Adrenal gland (tissue), 19 donors: ENCODE measurements at places on chromosomes 5 and 9. TPM values are rescaled to one million over a fixed set of nuclear protein-coding genes. Genes with fewer than 3 reads are reported as not detected.

DNA sequence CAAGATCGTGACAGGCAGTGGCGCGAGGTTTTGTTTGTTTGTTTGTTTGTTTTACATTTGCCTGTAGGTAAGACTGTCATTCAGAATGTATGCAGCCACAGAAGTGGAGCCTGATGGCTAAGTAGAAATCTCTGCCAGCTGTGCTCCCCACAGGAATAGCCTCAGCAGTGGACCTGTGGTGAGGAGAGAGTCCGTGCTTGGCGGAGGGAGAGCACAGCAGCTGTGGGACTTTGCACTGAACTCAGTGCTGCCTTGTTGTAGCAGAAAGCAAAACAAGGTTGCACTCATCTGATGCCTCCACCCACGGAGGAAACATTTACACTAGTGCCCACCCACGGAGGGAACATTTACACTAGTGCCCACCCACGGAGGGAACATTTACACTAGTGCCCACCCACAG is 4.4 kb upstream of the ZNF782 start:
- H3K27ac ChIP-seq: no peak overlapping the region
- peaks cover 10% of the 10 kb centered on the region for H3K4me1 ChIP-seq
- no peaks in the 10 kb centered on the region for H3K27me3 ChIP-seq
- no peak for DNase-seq
- H3K4me3 ChIP-seq: no peak overlapping the region

DNA sequence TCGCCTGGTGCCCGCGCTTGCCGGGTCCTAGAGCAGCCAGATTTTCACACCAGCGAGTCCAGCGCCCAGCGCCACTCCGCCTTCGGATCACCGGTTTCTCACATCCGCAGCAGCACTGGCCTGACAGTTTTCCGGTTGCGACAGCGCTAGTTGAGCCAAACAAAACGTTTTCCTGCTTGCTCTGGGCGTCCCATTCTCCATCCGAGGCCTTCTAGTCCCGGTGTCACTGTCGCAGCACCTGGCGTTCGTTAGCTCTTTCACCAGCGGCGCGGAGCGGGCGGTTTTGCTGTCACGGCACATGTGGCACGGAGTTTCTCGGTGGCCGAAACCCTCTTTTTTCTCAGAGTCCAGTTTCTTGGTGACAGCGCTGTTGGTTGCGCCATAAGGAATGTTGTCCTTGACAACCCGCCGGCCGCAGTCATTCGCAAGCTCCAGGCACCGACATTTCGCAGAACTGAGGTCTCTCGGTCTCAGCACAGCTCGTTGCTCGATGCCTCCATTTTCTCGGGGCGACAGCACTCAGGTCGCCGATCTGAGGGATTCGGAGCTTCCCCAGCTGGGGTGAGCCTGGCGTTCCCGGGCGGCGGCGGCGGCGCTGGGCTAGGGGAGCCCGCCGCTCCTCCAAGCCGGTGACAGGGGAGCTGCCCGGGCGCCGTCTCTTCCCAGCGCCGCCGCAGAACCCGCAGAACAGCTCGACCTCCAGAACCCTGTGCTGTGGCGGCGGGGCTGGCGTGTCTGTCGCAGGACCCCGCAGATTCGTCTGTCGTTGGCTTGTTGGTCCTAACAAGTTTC is 47.8 kb downstream of the ANXA2R start:
- peak overlapping the region; percentile 92 for H3K27ac ChIP-seq
- peak overlapping the region; percentile 16 for H3K4me3 ChIP-seq
- DNase-seq: peak; percentile 82
- H3K4me1 ChIP-seq: no peaks in the 10 kb centered on the region

DNA sequence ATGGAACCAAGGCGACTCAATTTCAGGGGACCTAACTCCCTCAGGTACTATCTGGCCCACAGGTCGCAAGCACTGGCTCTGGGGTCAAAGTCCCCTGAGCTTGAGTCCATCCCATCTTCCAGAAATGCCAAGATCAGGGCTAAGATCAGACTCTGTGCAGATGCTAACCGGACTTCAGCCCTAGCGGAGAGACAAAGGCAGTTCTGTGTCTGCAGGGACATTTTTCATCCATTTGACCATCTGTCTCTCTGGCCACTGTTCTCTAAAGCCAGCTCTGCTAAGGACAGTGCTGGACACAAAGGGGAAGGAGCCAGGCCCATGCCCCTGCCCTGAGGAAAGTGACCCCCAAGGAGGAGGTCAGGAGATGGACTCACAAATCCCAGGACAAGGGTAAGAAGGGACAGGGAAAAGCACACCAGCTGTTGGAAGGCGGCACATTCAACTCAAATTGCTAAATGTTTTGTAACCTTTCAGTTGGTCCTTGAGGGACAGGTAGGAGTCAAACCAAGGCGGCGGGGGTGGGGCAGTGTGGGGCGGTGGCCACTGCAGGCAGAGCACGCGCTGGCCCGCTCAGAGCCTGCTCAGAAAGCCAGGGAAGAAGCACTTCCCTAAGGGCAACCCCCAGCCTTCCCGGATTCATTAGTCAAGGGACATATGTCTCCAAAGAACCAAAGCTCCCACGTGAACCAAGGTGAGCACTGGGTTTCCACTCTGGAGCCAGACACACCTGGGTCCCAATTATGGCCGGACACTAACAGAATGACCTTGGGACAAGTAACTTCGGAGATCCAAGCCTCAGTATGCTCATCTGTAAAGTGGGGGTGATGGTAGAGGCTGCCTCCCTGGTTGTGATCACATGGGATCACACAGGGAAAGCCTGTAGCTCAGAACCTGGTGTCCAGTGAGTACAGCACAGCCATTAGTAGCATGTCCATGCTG is 42.8 kb downstream of the STK10 start:
- H3K27me3 ChIP-seq: no peaks in the 10 kb centered on the region
- H3K27ac ChIP-seq: no peak overlapping the region
- H3K4me1 ChIP-seq: peaks cover 7% of the 10 kb centered on the region
- no peak overlapping the region for H3K4me3 ChIP-seq
- no peak for DNase-seq

DNA sequence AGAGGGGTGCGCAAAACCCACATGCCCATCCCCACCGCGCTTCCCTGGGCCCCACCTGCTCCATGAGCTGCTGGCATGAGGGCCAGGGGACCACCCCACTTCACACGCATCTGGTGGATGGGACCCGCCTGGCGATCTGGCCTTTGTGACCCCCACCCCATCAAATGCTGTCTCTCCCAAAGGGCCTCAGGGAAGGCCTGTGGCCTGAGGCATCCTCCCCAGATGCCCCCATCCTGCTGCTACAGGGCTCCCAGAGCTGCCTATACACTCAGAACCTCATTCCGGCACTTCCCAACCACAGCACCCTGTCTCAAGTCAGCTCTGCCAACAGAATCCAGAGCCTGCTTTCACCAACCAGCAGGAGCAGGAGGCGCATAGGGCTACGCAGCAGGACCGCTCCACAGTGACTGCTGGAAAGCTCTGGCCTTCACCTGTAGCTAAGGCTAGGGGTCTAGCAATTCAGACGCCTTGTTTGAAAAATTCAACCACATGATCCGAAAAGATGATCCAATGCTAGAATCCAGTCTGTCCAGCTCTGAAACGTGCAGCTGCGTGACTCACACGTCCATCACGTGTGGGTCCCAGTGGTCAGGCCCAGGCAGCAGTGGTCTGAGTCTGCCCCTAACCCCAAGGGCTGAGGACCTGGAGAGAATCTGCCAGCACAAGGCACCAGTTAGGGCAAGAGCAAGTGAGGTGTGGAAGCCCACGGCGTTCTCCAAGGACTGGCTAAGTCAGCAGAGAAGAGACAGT is 1.4 kb upstream of the SNAPC4 start:
- H3K27ac ChIP-seq: no peak overlapping the region
- H3K4me1 ChIP-seq: peaks cover 9% of the 10 kb centered on the region
- H3K36me3 ChIP-seq: no peaks in the 10 kb centered on the region

GRCh38 chr9:101311758-101312420 is 72.9 kb downstream of the BAAT start:
- H3K36me3 ChIP-seq: no peaks in the 10 kb centered on the region
- H3K4me3 ChIP-seq: no peak overlapping the region
- H3K4me1 ChIP-seq: no peaks in the 10 kb centered on the region
- H3K27me3 ChIP-seq: no peaks in the 10 kb centered on the region

DNA sequence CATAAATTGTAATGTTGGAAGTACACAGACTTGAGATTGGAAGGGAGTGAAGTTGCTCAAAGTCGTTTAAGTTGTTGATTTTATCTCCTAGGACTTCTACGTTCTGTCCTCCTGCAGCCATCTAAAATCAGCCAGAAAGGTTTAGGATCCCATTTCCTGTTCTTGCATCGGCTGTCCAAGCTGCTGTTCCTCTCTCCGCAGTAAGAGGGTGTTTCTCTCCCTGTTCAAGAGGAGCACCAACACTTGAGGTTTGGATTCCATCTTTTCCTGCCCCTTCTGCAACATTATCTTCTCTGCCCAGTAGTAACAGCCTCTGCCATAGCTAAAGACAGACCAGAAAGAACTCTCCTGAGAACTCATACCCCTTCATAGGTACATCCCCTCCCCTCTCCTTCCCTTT is 373.4 kb downstream of the GADD45G start:
- DNase-seq: no peak
- H3K27me3 ChIP-seq: no peaks in the 10 kb centered on the region
- H3K27ac ChIP-seq: no peak overlapping the region
- no peak overlapping the region for H3K4me3 ChIP-seq

DNA sequence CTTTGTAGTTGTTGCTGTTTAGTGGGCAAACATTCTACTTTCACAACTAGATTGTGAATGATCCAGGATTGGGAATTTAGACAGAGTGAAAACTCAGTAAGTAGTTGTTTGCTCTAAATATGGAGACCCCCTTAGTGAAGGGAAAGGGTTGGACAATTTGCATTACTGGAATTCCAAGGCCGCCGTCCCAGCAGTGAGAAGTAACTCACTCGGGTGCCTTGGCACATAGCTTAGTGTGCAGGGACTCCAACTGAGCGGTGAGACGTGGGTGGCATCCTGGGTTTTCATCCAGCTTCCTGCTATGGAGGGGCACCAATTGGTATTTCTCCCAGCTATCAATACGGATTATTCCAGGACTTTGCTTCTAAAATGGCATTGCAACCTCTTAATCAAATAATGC is 69.7 kb upstream of the FCN1 start:
- H3K4me3 ChIP-seq: no peak overlapping the region
- no peaks in the 10 kb centered on the region for H3K27me3 ChIP-seq
- H3K36me3 ChIP-seq: no peaks in the 10 kb centered on the region
- H3K27ac ChIP-seq: no peak overlapping the region
- H3K4me1 ChIP-seq: no peaks in the 10 kb centered on the region

BASP1 gene
- total RNA-seq: 7.0 TPM

GRCh38 chr5:31809050-31809870 is 170.3 kb downstream of the PDZD2 start:
- no peaks in the 10 kb centered on the region for H3K4me1 ChIP-seq
- no peak overlapping the region for H3K27ac ChIP-seq
- no peak overlapping the region for H3K4me3 ChIP-seq
- no peaks in the 10 kb centered on the region for H3K27me3 ChIP-seq
- H3K36me3 ChIP-seq: no peaks in the 10 kb centered on the region
- peak; percentile 75 for DNase-seq

ADAMTSL1 gene
- total RNA-seq: 38.1 TPM

DNA sequence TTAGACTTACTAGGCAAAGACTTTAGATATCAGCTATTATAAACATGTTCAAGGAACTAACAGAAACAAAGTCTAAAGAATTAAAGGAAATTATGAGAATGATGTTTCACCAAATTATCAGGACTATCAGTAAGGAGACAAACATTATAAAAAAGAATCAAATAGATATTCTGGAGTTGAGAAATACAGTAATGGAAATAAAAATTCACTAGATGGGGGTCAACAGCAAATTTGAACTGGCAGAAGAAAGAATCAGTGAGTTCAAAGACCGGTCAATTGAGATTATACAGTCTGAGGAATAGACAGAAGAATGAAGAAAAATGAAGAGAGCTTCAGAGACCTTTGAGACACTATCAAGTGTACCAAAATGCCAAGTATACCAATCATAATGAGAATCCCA is 9.6 kb upstream of the IL13 start:
- H3K27ac ChIP-seq: no peak overlapping the region
- no peaks in the 10 kb centered on the region for H3K36me3 ChIP-seq

GRCh38 chr5:55406292-55406691 is 98.5 kb downstream of the MTREX start:
- DNase-seq: no peak
- no peaks in the 10 kb centered on the region for H3K4me1 ChIP-seq
- no peak overlapping the region for H3K4me3 ChIP-seq

GRCh38 chr9:119368681-119369581 is at the start of gene BRINP1:
BRINP1 (minus strand) TSS chr9:119369435; CDS start chr9:119313355, 56,080 bp downstream.
- no peak within 1 kb of the TSS for H3K27ac ChIP-seq
- H3K27me3 ChIP-seq: peaks cover 28% of the 10 kb centered on the region
- no peak within 1 kb of the TSS for H3K4me3 ChIP-seq
- H3K36me3 ChIP-seq: no peaks in the 10 kb centered on the region
- DNase-seq: peak; percentile 25
- no peaks in the 10 kb centered on the region for H3K4me1 ChIP-seq

- no peak overlapping the region for H3K27ac ChIP-seq
- peaks cover 5% of the 10 kb centered on the region for H3K27me3 ChIP-seq
Measured at GRCh38 chr5:62144401-62145022, 161.5 kb upstream of the KIF2A start.

GRCh38 chr5:39998518-39998917 is 573.7 kb upstream of the DAB2 start:
- no peak for DNase-seq
- no peak overlapping the region for H3K27ac ChIP-seq
- no peaks in the 10 kb centered on the region for H3K36me3 ChIP-seq
- H3K4me3 ChIP-seq: no peak overlapping the region

- no peak for DNase-seq
- H3K4me1 ChIP-seq: no peaks in the 10 kb centered on the region
- no peaks in the 10 kb centered on the region for H3K27me3 ChIP-seq
- no peak overlapping the region for H3K27ac ChIP-seq
Measured at GRCh38 chr5:153824909-153825308, 213.8 kb downstream of the FAM114A2 start.

LIFR gene
- total RNA-seq: 67.5 TPM
